ENCODE measurements at places on chromosomes 4 and X.
A peak's percentile ranks its signal among the peaks of the same experiment; 100 is the strongest.

DNA sequence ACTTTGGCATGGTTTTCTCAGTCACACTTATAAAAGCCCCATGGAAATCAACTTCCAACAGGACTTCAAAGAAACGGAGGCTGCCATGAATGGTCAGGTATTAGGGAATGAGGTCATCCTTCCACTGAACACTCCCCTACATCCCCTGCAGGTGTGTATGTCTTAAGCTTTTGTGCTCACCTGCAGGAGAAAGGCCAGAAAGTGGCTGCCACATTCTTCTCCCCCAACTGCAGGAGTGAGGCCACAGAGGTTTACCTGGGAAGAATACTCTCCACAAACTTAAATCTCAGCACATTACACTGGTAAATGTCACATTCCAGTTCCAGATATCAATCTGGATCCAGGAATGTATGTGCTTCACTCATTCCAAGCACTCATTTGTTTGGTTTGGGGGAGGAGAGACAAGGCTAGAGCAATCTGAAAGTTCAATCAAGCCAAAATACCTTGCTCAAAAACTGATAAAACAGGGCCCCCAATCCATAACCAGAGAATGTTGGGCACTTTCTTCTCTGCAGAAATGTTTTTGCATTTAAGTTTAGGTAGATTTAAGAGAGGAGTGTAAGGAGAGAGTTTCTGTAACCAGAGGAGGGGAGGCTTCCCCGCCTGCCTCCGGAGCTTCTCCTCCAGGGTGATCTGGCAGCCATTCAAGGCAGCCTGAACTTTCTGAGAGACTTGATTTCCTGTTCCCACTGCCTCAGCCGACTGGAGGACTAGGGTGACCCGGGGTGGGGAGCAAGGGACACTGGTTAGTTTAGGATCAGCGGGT is 15.4 kb downstream of the FAM9C start:
- no peak overlapping the region for H3K27ac ChIP-seq
- no peaks in the 10 kb centered on the region for H3K4me1 ChIP-seq
- H3K36me3 ChIP-seq, result no peaks in the 10 kb centered on the region
- peak; percentile 26 for DNase-seq
- peaks cover 6% of the 10 kb centered on the region for H3K27me3 ChIP-seq

DNA sequence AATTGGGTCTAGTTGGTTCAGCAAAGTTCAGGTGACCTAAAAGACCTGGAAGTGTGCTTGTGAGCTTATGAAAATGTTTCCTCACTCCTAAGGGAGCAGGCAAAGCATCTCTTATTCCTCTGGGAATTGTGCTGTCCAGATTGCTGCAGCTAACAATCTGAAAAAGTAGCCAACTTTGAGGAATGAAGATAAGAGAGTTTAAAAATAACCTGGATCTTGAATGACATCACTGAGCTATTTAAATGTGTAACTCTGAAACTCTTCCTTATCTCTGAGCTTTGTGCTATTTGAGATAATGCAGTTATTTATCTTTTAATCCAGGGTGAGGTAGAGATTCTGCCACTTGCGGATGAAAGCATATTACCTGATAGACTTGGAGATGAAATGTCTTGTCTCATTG is 384.8 kb downstream of the PPP4R3C start:
- no peaks in the 10 kb centered on the region for H3K27me3 ChIP-seq
- H3K4me1 ChIP-seq, result no peaks in the 10 kb centered on the region
- H3K4me3 ChIP-seq, result no peak overlapping the region

- DNase-seq, result no peak
- no peak overlapping the region for H3K27ac ChIP-seq
- no peaks in the 10 kb centered on the region for H3K27me3 ChIP-seq
- no peaks in the 10 kb centered on the region for H3K36me3 ChIP-seq
Observed at GRCh38 chrX:40908857-40909475, 173.6 kb upstream of the MED14 start.

DNA sequence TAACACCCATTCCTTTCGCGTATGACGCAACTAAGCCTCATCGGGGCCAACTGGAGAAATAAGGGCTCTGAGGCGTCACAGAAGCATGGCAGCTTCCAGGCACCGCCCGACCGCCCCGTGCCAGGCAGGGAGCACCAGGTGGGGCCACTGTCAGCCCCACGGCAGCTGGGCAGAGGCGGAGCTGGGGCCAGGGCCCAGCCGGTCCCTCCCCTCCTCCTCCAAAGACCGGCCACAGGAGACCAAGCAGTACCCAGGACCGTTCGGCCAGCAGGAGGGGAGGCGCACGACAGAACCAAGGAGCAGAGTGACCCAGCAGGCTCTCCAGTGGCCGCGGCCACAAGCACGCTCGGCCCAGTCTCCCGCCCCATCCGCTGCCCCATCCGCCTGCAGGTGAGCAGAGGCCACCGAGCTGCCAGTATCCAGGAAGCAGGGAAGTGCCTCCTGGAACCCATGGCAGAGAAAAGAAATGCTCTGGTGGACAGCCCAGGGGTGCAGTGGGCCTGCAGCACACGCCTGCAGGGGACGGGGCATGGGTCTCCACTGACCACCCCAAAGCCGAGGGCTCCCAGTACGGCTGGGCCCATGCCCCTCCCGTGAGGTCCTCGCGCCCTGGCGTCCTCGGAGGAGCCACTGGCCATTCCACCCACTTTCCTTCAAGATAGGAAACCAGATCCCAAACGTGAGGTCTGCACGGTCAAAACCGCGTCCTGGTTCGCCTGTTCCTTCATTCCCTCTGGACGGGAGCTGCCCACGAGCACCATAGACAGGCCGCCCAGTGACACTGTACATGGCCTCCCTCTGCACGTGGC is 9.6 kb downstream of the CTBP1 start:
- DNase-seq, result peak; percentile 78
- no peak overlapping the region for H3K4me3 ChIP-seq
- peak overlapping the region; percentile 67 for H3K27ac ChIP-seq
- H3K4me1 ChIP-seq, result peaks cover 39% of the 10 kb centered on the region
- peaks cover 42% of the 10 kb centered on the region for H3K36me3 ChIP-seq

- DNase-seq, result no peak
- H3K27ac ChIP-seq, result no peak overlapping the region
- H3K4me1 ChIP-seq, result no peaks in the 10 kb centered on the region
- H3K27me3 ChIP-seq, result peaks cover 3% of the 10 kb centered on the region
- no peak overlapping the region for H3K4me3 ChIP-seq
Observed at GRCh38 chr4:3756343-3757059, 9.7 kb upstream of the ADRA2C start.

- no peaks in the 10 kb centered on the region for H3K27me3 ChIP-seq
- H3K4me1 ChIP-seq, result no peaks in the 10 kb centered on the region
- no peak for DNase-seq
- H3K27ac ChIP-seq, result no peak overlapping the region
Observed at GRCh38 chr4:3749081-3749480, 17.1 kb upstream of the ADRA2C start.

DNA sequence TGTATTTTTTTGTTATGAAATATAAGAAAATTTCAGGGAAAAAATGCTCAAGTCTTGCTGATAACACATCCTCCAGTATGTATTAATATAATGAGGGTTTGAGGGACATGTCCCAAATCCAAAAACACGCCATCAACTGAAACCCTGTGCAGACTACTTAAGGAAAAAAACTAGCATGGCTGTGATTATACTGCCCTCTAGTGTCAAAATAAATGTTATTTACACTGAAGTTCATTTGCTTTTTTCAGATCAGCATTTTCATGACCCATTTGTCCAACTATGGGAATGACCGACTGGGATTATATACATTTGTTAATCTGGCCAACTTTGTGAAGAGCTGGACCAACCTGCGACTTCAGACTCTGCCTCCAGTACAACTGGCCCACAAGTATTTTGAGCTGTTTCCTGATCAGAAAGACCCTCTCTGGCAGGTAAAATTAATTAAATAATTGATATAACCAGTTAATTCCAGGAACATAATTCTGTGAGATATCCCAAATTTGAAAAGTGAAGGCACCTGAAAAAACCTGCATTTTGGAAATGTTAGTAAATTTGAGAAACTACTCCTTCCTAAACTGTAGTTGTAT is 128.5 kb downstream of the PRSS12 start:
- no peaks in the 10 kb centered on the region for H3K4me1 ChIP-seq
- no peak for DNase-seq
- H3K36me3 ChIP-seq, result no peaks in the 10 kb centered on the region
- H3K27me3 ChIP-seq, result no peaks in the 10 kb centered on the region
- no peak overlapping the region for H3K4me3 ChIP-seq

- no peak overlapping the region for H3K27ac ChIP-seq
- H3K27me3 ChIP-seq, result no peaks in the 10 kb centered on the region
- no peaks in the 10 kb centered on the region for H3K4me1 ChIP-seq
Observed at GRCh38 chr4:90606781-90607180, 479.6 kb downstream of the CCSER1 start.

- H3K4me3 ChIP-seq, result no peak overlapping the region
- peak; percentile 34 for DNase-seq
- no peaks in the 10 kb centered on the region for H3K4me1 ChIP-seq
- H3K27me3 ChIP-seq, result peaks cover 2% of the 10 kb centered on the region
- H3K27ac ChIP-seq, result no peak overlapping the region
- H3K36me3 ChIP-seq, result no peaks in the 10 kb centered on the region
Observed at GRCh38 chr4:5956285-5957021, 61.8 kb downstream of the C4orf50 start.

DNA sequence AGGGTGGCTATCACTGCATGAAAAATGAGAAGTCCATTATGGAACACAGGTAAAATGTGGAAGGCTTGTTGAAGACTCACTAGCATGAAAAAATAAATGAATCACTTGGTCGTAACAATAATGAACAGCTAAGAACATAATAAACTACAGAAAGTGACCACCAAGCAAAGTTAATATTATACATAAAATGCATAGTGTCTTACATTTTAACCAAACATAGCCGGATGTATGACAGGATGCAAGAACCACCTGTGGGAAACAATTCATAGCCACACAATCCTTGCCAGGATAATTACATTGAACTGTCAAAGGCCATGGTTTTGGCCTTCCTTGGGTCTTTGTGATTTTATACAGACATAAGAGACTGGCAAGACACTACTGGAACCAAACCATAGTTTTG is 81.9 kb upstream of the ATXN3L start:
- no peaks in the 10 kb centered on the region for H3K27me3 ChIP-seq
- no peaks in the 10 kb centered on the region for H3K36me3 ChIP-seq
- H3K4me3 ChIP-seq, result no peak overlapping the region
- DNase-seq, result no peak
- H3K27ac ChIP-seq, result no peak overlapping the region

- no peaks in the 10 kb centered on the region for H3K36me3 ChIP-seq
- H3K27me3 ChIP-seq, result no peaks in the 10 kb centered on the region
Observed at GRCh38 chr4:115529126-115529525, 415.7 kb upstream of the NDST4 start.

DNA sequence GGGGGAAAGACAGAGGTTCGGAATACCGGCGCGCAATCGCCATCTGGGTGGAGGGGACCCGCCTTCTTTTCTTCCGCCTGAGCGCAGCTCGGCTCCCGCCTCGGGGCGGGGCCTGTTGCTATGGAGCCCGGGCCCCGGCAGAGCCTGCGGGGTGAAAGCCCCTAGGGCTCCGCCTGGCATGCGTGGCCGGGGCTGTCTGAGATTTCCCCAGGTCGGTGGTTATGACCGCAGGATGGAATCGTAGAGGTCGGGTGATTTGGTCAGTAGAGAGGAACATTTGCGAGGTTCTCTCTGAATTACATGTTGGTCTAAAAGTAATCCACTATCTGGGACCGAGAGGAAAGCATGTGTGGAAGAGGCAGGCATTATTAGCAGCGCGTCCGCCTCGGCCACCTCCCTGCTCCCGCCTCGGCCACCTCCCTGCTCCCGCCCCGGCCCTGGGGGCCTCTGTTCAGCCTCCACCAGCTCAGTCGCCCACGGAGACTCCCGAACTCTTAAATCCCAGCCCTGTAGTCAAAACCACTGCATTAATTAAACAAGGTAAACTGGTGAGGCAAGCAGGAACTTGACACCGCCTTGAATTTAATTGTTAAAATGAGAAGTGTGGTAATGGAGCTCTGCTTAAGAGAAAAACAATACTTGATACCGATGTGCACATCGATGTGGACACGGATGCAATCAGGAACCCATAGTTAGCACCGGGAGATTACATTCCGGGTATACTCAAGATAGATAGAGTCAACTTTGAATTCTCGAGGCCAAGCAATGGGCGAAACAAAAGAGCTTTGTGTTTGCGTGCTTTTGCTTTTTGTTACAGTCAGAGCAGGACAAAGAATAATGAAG is 45.2 kb downstream of the TRIM2 start:
- peak; percentile 74 for DNase-seq
- H3K4me3 ChIP-seq, result peak overlapping the region; percentile 67
- H3K4me1 ChIP-seq, result peaks cover 11% of the 10 kb centered on the region
- no peaks in the 10 kb centered on the region for H3K36me3 ChIP-seq
- peak overlapping the region; percentile 20 for H3K27ac ChIP-seq

DNA sequence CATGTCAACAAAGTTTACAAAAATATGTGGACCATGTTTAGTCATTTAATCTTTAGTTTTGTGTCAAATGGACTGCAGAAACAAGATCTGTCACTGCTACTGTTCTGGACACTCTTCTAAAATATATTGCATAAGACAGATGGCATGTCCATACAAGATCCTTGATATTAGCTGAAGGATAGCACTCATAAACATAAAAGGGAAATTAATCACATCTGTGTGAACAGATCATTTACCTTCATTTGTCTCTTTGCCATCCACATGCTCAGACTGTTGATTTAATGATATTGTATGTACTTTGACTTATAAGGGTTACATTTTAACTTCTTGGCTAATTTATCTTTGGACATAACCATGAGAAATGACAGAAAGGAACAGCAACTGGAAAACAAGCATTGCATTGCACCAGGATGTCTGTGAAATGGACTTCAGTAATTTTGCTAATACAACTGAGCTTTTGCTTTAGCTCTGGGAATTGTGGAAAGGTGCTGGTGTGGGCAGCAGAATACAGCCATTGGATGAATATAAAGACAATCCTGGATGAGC is at the start of gene UGT2B7:
UGT2B7 (plus strand) TSS at position 364 of the 546 bp plus-strand sequence; CDS start at position 411, 47 bp downstream.
- DNase-seq, result no peak
- H3K27ac ChIP-seq, result no peak within 1 kb of the TSS
- H3K36me3 ChIP-seq, result no peaks in the 10 kb centered on the region
- H3K4me1 ChIP-seq, result no peaks in the 10 kb centered on the region
- no peak within 1 kb of the TSS for H3K4me3 ChIP-seq

DNA sequence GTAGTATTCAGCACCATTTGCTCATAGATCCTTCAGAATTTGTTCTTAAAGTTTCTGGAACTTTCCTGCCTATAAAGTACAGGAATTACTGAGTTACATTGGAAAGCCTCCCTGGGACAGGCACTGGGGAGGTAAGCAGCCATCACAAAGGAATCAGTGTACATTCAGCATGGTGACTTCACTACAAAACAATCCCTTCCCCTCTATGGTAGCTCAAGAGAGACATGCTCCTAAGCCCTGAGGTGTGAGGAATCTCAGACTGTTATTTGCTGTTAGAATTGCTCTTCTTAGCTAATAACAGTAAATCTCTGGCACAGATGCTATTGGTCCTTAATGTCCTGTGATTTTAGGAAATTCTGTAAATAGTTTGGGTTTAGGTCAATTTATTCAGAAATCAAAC is 1898.0 kb upstream of the PCDH7 start:
- DNase-seq, result no peak
- no peaks in the 10 kb centered on the region for H3K36me3 ChIP-seq
- H3K4me1 ChIP-seq, result no peaks in the 10 kb centered on the region
- H3K27ac ChIP-seq, result no peak overlapping the region
- no peaks in the 10 kb centered on the region for H3K27me3 ChIP-seq
- no peak overlapping the region for H3K4me3 ChIP-seq
